CD4-positive, alpha-beta T cell treated with Interleukin-17A for 1 hour (primary cell): ENCODE measurements at places on chromosomes 2 and 18.

GRCh38 chr2:113842919-113843736 is 46.8 kb upstream of the ACTR3 start:
- no peak for DNase-seq

DNA sequence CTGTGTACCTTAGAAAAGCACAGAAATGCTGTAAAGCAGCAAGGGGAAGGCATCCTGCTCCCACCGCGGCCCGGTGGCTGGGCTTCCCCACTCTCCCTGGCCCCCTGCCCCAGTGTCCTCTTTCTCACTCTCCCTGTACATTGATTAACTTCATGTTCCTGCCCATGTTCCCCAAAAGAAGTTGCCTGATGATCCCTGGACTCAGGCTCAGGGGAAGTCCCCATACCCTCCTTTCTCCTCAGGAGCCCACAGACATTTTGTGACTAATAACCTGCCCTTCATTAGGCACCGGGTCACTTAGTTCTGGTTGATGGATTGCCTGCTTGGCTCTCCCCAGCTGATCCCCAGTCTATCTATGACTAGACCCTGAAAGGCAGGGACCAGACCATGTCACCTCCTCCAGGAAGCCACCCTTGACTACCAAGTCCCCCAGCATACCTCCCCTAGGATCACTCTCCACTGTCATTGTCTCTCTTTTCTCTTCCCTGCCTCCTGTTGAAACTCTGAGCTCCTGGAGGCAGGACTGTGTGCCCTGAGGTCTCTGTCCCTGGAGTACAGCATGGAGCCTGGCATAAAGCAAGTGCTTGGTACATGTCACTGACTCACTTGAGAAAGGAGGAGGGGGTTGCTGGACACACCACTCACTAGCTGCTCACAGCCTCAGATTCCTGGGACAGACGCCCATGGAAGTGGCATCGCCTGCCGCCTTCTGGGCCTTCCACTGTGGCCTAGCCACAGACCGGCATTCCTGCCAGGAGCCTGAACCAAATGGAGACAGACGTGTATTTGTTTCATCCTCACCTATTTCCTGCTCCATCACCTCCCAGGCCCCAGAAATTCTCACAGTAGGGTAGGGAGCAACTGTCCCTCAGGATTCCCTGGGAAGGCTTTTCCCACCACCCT is 13.5 kb downstream of the MALL start:
- DNase-seq = no peak

- DNase-seq = no peak
Measured at GRCh38 chr2:39373181-39373802, 63.8 kb downstream of the MAP4K3 start.

- no peak for DNase-seq
Measured at GRCh38 chr2:126704434-126705160, 48.6 kb downstream of the GYPC start.

GRCh38 chr2:115568643-115569042 is 1126.2 kb downstream of the DPP10 start:
- no peak for DNase-seq

DNA sequence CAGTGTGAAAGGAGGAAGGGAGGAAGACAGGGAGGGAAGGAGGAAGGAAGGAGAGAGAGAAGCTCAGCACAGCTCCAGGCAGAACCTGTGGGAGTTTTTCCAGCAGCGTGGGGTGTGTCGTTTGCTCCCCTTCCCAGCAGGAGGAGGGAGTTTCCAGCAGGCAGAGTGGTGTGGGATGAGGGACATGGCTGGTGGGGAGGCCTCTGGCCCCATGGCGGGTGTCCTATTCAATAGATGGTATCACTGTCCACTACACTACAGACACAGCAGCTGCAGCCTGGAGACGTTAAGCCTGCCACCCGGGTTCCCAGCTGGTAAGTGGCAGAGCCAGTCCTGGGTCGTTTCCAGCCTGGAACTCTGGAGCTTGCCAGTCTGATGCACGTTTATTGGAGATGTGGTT is 44.7 kb downstream of the GLI2 start:
- DNase-seq = no peak

GRCh38 chr2:31108561-31109286 is 29.5 kb downstream of the GALNT14 start:
- no peak for DNase-seq

- peak; percentile 53 for DNase-seq
Measured at GRCh38 chr2:43877782-43878464, 39.2 kb downstream of the ABCG8 start.

GRCh38 chr18:77550625-77551024 is 301.0 kb downstream of the GALR1 start:
- no peak for DNase-seq

DNA sequence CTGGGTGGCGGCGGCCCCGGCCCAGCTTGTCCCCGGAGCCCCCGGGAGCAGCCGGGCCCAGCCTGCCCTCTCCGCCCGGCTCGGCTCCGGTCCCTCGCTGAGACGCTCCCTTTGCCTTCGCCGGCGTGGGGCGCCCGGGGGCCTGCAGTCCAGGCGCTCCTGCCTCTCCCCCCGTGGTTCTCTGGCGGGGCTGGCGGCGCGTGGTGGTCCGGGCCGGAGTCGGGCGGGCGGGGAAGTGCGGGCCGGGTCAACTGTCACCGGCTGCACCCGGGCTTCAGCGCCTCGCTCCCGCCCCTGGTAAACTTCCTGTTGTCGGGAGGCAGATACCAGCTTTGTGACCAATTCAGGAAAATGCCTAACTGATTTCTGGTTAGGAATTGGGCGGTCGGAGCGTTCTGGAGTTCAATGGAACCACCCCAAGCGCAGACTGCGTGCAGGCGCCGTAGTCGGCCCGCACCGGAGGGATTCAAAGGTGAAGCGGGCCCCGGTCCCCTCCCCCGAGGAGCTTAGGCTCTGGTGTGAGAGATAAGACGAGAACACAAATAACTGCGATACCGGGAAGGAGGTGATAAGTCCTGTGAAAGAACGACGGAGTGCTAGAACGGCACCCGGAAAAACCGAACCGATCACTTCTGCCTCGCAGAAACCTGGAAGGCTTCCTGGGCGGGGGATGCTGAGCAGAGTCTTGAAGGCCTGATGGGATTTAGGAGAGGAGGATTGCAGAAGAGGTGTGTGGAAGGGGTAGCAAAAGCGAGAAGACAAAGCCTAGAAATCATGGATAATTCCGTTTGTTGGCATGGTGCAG is 891 bp downstream of the CAB39 start:
- DNase-seq = peak; percentile 49

GRCh38 chr2:108634576-108635160 is 84.6 kb upstream of the RANBP2 start:
- DNase-seq = no peak
